CD4-positive, alpha-beta T cell treated with Interleukin-15 for 4 hours (primary cell): ENCODE measurements at places on chromosomes 13 and 19.

DNA sequence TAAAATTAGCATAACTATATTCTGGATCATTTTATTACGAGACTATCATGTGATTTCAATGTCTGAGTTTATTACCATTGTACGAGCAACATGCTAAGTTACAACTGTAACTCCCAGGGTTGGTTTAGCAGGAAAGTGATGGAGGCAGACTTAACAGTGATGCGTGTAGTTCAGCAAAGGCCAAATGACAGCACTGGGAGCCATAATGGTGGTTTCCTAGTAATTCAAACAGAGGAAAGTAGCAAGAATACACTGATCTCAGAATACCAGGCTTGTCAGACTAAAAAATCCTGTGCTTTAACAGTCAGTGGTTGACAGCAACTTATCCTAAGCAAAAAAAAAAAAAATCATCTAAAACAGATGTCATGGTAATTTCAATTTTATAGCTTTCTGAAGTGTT is 229.6 kb downstream of the KLF12 start:
- DNase-seq: no peak

GRCh38 chr19:38808741-38809140 is 4.0 kb downstream of the LGALS4 start:
- DNase-seq: no peak

DNA sequence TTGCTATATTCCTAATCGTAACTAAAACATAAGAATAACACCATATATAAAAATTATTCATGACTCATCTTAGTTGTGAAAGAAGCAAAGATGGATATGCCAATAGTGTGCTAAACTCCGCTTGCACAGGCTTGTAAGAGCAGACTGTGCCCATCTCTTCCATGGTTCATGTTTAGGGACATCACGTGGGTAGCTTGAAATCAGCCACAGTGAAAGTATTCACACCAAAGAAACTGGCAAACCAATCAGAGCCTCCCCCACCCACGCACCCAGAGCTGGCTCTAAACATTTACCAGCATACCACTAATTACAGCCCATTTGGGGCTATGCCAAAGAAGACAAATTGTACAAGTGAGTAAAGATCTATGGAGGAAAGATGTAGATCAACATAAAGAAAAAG is 147.5 kb downstream of the DIAPH3 start:
- DNase-seq: no peak

DNA sequence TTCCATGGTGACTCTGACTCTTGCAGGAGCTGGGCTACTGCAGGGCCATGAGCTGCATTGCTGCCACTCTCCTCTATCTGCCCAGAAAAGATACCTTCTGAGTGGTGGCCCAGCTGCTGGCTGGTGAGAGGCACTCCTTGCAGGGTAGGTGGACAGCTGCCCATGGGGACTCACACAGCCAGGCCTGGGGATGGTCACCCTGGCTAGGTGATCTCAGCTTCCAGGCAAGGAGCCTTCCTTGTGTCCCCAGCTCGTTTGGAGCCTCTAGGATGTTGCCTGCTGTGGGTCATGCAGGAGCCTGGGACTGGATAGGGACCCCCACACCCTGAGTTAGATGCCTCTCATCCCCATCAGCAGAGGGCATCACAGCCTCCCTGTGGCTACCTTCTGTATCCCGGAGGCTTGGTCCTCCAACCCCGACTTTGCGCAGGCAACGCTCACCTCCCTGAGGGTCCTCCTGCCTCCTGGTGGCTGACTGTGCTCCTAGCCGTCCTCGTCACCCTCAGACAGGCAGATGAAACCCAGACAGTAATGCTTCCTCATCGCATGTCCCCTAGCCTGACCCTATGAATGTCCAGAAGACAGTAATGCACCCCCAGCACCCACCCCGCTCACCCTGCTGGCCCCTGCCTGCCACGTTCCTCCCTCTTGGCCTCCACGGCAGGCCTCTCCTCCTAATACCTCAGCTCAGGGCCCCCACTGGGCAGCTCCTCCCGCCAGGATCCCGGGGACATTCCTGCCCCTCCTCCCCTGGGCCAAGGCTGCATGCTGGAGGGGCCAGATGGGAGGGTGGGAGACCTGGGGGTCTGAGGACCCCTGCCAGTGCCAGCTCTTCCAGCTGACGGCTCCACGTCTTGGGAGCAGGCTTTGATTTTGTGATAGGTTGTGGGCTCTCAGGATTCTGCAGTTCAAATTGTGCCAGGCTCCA is 13.6 kb upstream of the ZNF14 start:
- no peak for DNase-seq

DNA sequence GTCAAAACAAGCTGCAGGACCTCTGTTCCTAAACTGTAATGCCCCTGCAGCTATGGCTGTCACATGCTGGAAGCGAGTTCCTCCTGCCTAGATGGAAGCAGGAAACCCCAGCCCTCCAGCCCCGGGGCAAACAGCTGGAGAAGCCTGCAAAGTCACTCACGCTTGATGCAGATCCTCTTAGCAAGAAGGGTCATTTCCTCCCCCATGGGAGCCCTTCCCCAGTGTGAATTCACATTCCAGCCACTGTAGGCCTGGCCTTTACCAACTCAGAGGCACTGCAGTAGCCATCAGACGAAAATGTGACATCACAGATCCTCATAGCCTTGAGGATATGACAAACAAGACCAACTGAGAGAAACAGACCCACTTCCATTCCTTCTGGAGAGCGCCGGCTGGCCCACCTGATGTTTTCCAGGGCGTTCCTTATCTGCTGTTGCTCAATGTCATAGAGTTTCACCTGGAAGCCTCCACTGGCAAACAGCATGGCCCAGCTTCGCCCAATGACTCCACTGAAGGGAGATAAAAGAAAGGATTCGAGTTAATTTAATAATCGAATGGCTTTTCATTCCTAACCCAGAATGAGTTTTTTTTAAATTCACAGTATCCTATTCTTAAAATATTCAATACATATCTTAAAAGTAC is 13.5 kb downstream of the CRYL1 start:
- DNase-seq: no peak

GRCh38 chr13:93775507-93776108 is 549.0 kb downstream of the GPC6 start:
- DNase-seq: no peak

- no peak for DNase-seq
These were observed 8.5 kb downstream of the CYSLTR2 start for GRCh38 chr13:48662226-48662625.
